Urinary bladder (tissue), 4 donors: ENCODE measurements at places on chromosomes 4 and X. TPM values are rescaled to one million over a fixed set of nuclear protein-coding genes. Genes with fewer than 3 reads are reported as not detected.

The GPR82 gene
- 0.44 TPM for polyA plus RNA-seq

The ABLIM2 gene
- 5.9 TPM for polyA plus RNA-seq

The GYG2 gene
- polyA plus RNA-seq: 10.3 TPM

The EDA gene
- polyA plus RNA-seq: 3.8 TPM
